ENCODE measurements at places on chromosomes 7 and 10. TPM values are rescaled to one million over a fixed set of nuclear protein-coding genes. Genes with fewer than 3 reads are reported as not detected.

Gene RNF148
- total RNA-seq = 1.5 TPM

DNA sequence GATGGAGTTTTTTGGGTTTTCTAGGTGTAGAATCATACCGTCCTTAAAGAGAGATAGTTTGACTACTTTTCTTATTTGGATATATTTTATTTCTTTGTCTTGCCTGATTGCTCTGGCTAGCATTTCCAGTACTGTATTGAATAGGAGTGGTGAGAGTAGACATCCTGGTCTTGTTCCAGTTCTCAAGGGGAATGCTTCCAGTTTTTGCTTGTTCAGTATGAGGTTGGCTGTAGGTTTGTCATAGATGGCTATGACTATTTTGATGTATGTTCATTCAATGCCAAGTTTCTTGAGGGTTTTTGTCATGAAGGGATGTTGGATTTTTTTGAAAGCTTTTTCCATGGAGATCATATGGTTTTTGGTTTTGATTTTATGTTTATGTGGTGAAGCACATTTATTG, 676.9 kb downstream of the SUGCT start:
- H3K4me1 ChIP-seq = no peaks in the 10 kb centered on the region
- no peak for DNase-seq
- H3K36me3 ChIP-seq = no peaks in the 10 kb centered on the region
- no peaks in the 10 kb centered on the region for H3K27me3 ChIP-seq

- no peak overlapping the region for H3K4me3 ChIP-seq
- no peaks in the 10 kb centered on the region for H3K4me1 ChIP-seq
- DNase-seq = no peak
- H3K36me3 ChIP-seq = no peaks in the 10 kb centered on the region
- H3K27me3 ChIP-seq = no peaks in the 10 kb centered on the region
Measured at GRCh38 chr7:133755901-133756300, 371.2 kb upstream of the LRGUK start.

Gene CFAP70
- total RNA-seq = 2.4 TPM

Gene HEPACAM2
- not detected for total RNA-seq
